Stimulated activated CD4-positive, alpha-beta T cell treated with anti-CD3 and anti-CD28 coated beads, Interleukin-4, amount 100 ng/mL, for 48 hours (primary cell): ENCODE measurements at places on chromosomes 11 and 22.

DNA sequence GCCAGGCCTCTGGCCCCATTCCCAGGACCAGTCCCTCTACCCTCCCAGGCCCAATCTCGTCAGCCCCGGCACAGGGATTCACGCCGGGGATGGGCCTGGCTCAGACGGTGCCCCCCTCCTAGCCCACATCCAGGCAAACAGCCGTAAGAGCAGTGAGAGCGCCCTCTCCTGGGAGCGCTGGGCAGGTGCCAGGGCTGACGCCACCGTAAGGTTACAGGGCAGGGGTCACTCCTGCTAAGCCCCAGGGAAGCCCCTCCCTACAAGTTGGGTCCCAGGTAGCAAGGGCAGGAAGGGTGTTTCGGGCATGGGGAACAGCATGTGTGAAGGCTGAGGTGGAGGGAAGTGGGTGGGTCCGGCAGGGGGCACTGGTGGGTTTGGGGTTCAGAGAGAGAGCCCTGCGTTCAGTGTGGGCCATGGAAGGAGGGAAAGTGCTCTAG is 19.2 kb upstream of the PPARA start:
- no peak for DNase-seq

- DNase-seq: no peak
Observed at GRCh38 chr11:1226226-1226985, 3.5 kb downstream of the MUC5B start.

GRCh38 chr11:68750195-68751003 is 921 bp downstream of the TESMIN start:
- DNase-seq: no peak

GRCh38 chr11:17560281-17561110 is 13.4 kb downstream of the OTOG start:
- no peak for DNase-seq

DNA sequence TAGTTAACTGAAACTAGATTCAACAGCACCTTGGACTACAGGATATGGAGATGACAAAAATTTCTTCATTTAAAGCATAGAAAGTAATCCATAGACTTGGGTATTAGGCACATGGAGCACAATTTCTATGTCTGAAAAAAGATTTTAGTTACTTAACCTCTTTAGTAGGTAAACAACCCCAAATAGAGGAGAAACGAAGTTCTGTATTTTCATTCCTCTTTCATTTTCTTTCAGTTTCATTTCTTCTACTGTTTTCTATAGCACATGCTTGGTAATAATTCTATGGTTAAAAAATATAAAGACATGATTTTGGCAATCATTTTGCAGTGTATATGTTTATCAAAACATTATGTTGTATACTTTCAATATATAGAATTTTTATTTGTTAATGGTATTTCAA is 99.5 kb downstream of the CASP12 start:
- no peak for DNase-seq

DNA sequence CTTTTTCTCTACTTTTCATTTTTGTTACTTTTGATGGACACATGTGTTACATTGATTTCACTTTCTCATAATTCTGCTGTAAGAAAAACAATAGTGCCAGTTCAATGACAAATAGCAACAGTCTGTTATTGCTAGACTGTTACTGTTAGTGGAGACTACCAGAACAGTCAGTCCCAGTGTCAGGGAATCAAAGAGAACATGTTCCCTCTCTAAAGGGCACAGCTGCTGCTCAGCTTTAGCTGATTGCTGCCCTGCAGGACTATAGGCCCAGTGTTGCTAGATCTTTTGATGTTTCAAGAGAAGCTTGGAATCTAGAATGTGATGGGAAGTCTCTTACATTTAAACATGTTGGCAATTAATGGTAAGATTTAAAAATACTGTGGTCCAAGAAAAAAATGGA is 3.4 kb downstream of the BIRC3 start:
- DNase-seq: no peak

DNA sequence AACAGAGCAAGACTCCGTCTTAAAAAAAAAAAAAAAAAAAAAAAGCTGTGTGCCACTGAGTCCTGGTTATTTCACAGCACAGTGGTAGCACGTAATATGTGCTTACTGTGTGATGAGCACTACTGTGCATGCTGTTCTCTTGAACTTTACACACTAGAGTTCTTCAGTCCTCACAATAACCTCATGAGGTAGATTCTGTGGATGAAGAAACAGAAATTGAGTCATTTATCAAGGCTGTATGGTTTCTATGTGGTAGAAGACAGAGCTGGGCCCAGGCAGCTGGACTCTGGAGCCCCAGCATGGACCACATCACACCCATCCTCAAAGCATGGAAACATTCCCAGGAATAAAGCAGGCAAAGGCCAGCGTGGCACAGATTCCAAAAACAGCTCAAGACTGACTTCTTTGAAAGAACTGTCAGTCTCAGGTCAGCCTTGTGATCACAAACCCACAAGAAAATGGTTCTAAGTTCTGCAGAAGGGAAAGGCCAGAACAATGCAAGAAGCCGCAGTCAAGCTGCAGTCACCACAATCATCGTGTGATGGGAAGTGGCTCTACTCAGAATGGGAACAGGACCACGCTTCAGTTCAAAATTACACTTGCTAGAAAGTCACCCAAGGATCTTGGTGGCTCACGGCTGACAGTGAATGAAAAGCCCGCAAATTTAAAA is 49.5 kb downstream of the MICAL3 start:
- no peak for DNase-seq

DNA sequence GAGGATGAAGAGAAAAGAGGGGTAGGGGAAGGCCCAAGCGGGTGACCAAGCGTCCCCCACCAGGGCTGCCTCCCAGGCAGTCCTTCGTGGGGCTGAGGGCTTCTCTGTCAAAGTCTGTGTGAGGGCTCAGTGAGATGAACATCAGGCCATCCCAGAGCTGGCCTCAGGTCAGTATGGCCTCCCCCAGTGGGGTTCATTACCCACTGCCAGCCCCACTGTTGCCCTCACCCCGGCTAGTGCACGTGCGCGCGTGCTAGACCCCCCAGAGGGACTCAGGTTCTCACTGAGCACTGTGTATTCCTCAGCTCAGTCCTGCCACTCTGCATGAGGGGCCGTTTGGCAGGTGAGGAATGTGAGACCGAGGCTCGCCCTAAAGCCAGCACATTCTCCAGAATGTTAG is 3.3 kb downstream of the KDELR3 start:
- DNase-seq: no peak

- DNase-seq: no peak
Observed at GRCh38 chr22:42994917-42995562, 19.9 kb downstream of the PACSIN2 start.

GRCh38 chr11:122646549-122647340 is 8.8 kb upstream of the UBASH3B start:
- DNase-seq: no peak

DNA sequence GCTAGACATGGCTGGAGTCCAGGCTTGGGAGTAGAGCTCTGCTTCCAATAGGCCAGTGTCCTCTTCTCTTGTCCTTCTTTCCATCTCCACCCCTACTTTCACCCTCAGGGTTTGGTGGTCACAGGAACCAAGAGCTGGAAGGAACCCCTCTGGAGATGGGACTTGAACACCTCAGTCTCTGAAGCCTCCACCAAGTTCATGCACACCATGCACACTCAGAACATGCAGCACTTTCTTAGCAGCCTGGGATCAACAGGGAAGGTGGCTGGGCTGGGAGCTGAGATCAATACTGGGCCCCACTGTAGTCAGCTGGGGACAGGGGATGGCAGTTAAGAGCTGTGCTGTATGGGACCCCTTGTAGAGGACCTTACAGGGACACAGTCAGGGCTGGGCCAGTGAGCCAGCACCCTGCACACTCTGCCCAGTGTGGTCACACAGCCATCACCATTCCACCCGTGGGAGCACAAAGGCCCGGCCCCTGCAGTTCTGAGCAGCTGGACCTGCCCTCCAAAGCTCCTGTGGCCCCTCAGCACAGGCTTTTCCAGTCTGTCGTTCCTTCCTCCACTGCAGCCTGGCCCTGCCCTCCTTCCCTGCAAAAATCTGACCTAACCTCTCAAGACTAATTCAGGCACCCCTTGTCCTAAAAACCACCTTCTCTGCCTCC is 47.7 kb downstream of the GAB4 start:
- no peak for DNase-seq

DNA sequence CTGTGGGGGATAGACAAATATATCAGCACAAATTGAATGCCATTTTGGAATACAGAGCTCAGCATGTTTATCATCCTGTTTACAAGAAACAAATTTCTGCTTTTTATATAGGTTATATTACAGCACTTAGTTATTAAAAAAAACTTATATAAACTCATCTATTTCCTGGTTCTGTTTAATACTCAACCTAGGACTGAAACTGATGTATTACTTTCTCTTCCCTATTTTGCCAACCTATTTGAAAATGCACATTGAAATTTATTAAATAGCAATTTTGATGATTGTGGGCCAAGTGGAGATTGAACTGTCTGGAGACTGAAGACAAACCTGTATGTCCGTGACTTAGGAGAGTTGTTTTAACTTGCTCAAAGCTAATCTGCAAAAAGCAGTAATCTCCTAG is 288.3 kb upstream of the ANO3 start:
- no peak for DNase-seq

- no peak for DNase-seq
Observed at GRCh38 chr11:107598225-107599139, 7.5 kb downstream of the ELMOD1 start.

DNA sequence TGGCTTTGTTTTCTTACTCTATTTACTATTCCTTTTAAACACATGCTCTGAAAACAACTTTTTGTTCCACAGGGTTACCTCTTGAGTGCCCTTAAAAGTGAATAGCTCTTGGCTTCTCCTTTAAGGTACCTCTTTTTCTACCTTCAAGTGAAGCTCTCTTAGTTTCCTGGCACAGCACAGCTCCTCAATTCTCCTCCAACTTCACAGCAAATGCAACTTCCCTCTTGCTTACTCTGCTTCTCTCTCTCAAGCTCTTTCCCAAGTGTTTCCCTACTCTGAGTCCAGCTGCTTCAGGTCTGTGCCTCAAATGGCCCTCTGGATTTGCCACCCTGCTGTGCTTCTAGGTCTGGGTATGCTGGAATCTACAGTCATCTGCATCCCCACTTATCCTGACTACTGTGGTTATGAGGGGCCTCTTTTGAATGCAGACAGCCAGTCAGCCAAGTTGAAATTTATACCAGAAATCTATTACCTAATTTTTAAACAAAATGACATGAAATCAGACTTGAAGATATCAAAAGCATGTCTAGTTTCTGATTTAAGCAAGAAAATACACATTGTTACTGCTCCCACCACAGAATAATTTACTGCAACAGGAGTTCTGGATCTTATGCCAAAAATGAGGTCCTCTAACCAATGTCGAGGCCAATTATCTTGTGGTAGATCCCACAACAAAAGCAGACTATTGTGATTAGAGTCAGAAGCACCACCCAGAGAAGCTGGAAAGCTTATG is 371.1 kb downstream of the SOX6 start:
- DNase-seq: no peak

DNA sequence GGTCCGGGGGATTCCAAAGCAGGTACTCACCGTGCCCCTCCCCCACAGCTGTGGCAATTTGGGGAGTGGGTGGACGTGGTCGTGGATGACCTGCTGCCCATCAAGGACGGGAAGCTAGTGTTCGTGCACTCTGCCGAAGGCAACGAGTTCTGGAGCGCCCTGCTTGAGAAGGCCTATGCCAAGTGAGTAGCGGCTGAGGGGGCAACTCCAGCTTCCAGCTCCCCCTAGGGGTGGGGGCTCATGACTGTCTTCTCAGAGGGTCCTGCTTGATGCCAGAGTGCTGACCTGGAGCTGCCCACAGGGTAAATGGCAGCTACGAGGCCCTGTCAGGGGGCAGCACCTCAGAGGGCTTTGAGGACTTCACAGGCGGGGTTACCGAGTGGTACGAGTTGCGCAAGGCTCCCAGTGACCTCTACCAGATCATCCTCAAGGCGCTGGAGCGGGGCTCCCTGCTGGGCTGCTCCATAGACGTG is 4.2 kb downstream of the CAPN1 start:
- no peak for DNase-seq

- no peak for DNase-seq
Observed at GRCh38 chr22:35564975-35565867, 24.6 kb downstream of the RASD2 start.

DNA sequence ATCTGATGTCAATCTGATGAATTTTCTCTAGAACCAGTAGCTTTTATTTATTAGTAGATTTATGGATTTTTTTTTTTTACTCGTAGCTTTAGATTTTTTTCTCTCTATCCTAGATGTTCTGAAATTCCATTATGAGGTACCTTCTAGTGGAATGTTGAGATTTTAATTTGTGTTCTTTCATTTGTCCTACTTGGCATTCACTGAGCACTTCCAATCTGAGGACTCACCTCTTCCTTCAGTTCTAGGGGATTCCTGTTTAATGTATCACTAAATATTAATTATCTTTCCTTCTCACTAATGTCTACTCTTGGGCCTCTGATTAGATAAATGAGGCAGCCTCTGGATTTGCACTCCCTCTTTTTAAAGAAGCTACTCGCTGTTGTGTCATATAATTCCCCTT is 40.2 kb upstream of the WNT7B start:
- DNase-seq: no peak

GRCh38 chr11:1305063-1305495 is 4.4 kb downstream of the TOLLIP start:
- DNase-seq: no peak

GRCh38 chr11:123797541-123797940 is 8.6 kb downstream of the OR6M1 start:
- no peak for DNase-seq

DNA sequence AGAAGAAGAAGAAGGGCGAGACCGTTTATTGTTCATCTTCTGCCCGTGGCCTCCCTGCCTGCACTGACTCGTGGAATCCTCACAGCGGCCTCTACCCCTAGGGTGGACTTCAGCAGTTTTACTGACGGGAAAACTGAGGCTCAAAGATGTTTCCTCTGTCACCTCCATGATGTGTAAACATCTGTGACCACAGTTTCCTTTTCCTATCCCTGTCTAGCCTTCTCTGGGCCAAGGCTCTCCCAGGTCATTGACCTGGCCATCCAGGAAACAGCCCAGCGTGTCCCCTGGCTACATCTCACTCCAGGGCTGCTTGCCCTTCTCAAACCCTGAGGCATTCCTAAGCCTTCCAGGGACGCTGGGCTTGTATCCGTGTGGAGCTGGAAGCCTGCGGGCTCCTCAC is 49.0 kb upstream of the GCAT start:
- no peak for DNase-seq

- DNase-seq: no peak
Observed at GRCh38 chr11:45182902-45183301, 36.5 kb downstream of the PRDM11 start.

- no peak for DNase-seq
Observed at GRCh38 chr22:48586799-48587185, 1240.9 kb downstream of the BRD1 start.

- DNase-seq: no peak
Observed at GRCh38 chr22:45376009-45376408, 37.4 kb downstream of the SMC1B start.
